ENCODE measurements at places on chromosomes 6 and 20.

GRCh38 chr6:106069478-106069877, 16.7 kb upstream of the PRDM1 start:
- DNase-seq = no peak

DNA sequence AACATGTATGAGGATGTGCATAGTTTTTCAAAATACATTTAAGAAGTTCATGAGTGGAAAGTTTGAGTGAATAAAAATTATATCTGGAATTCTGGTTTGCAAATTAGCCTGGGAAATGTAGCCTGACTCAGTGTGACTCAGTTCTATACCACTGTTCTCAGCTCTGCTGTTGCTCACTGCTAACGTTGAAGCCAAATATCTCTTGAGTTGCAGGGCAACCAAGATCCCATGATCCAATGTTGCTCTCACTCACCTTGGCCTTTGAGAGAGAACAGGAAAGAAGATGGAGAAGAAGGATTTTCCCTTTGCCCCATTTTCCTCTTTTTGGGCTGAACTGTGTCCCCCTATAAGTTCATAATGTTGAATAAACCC, 28.9 kb downstream of the PSMB9 start:
- no peak for DNase-seq

GRCh38 chr6:101001012-101001411, 119.9 kb upstream of the ASCC3 start:
- no peak for DNase-seq

DNA sequence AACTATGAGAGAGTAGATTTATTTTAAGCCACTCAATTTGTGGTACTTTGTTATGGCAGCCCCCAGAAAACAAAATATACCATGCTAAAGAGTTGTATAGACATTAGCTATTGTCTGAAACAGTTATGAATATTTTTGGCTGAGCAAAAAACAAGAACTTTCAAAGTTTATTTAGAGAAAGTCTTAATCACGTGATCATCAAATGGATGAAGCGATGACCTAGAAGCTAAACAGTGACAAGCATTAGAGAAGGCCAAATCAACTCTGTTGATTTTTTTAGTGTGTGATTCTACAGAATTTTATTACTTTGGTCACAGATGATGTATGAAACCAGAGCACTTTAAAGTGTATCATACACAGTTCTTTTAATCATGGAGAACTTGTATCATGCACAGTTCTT, 1247.9 kb upstream of the MAP3K7 start:
- no peak for DNase-seq

DNA sequence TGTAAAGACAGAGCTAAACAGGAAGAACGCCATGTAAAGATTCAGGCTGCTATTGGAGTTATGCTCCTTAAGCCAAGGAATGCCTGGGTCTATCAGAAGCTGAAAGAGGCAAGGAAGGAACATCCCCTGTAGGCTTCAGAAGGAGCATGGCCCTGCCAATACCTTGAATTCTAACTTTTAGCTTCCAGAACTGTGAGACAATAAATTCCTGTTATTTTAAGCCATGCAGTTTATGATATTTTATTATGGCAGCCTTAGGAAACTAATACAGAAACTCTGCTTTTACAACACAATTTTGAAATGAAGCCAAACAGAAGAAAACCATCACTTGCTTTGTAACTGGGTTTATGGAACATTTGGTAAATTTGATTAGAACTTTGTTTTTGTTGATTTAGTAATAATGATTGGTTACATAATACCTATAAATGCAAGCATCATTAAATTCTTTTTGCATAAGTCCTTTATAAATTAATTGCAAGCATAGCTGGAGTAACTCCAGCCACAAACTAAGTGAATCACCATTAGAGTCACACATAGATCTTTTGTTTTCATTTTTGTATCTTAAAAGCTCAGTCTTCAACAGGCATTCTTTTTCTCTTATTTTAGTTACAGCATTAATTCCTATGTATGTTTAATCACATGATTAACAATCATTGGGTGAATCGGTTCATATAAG, 33.5 kb upstream of the TSPYL1 start:
- no peak for DNase-seq

DNA sequence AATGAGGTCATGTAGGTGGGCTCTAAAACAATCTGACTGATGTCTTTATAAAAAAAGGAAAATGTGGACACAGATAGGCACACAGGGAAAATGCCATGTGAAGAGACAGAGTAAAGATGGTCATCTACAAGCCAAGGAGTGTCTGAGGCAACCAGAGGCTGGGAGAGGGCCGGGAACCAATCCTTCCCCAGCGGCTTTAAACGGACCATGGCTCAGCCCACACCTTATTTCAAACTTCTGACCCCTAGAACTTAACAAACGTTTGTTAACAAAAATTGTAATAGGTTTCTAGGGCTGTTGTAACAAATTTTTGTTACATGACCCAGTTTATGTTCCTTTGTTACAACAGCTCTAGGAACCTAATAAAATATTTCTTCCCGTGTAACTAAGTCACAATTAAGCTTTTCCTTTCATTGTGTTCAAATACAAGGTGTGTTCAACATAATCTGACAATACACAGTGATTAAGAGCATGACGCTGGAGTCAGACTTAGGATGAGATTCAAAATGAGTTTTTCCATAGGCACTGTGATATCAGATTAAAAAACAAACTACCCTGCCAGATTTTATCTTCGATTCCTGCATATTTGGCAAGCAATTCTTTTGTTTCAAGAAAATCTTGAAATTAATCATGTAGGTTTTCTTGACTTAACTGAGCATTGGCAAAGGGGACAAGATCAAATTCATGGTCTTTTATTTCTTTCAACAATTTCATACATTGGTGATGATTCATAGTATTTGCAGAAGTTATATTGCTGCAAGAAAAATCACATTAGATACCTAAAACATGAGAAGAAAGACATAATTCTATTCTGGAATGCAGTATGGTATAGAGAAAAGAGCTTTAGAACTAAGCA, 169.5 kb upstream of the RIPOR2 start:
- no peak for DNase-seq

GRCh38 chr20:62430311-62430853, 3.0 kb upstream of the RBBP8NL start:
- no peak for DNase-seq

DNA sequence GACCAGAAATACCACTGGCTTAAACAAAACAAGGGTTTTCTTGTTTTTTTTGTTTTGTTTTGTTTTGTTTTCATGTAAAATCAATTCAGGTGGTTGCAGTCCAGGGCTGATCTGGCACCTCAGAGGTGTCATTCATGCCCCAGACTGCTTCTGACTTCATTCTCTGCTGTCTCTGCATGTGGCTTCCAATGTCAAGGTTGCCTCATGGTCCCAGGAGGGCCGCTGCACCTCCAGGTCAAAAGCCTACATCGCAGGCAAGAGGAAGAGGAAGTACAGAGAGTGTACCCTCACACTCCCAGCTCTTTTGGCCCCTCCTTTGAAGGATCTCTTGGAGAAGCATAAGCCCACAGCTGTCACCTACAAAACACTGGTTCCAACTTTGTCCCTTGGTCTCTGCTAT, 1.4 kb upstream of the BTN3A1 start:
- DNase-seq = no peak

- no peak for DNase-seq
Observed at GRCh38 chr6:167552258-167552630, 227.4 kb downstream of the TTLL2 start.

DNA sequence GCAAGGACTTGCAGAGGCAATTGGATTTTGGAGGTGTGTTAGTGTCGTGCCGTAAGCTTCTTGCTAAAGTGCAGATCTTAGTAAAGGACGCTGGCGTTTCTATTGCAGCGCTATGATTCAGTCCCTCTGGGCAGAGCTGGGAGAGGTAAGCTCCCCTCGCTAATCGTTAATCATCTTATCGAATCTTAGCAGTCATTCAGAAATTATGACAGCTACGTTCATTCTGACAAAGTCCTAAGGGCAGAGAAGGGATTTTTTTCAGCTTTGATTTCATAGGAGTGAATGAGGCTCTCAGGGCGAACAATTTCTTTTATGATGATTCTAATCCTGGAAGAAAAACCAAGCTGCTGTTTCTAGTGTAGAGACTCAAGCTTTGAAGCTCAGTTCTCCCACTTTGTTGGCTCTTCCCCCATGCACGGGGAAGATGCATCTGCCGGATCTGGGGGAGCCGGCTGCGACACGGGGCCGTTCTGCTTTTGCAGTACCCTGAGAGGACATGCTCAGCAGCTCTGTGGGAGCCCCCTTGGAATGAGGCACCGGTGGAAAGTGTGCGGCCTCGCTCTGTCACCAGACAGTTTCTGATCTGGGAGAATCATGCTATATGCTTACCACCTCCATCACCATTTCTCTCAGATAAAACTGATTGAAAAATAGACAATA, 79.1 kb upstream of the SLC22A23 start:
- no peak for DNase-seq

DNA sequence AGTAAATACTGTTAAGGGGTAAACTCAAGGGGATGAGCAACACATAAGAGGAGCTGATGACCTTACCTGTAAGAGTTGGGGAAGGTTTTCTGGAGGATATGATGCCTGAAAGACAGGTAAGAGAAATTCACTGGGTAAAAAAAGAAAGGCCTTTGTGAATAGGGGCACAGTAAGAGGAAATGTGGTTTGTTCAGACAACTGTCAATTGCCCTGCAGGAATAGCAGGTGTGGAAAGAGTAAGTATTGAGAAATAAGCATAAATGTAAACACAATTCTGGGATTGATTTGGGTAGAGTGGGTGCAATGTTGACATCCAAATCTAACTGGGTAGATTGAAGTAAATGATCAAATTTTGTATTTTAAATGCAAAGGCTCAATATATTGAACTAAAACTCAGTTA, 670.0 kb downstream of the DHX35 start:
- no peak for DNase-seq

DNA sequence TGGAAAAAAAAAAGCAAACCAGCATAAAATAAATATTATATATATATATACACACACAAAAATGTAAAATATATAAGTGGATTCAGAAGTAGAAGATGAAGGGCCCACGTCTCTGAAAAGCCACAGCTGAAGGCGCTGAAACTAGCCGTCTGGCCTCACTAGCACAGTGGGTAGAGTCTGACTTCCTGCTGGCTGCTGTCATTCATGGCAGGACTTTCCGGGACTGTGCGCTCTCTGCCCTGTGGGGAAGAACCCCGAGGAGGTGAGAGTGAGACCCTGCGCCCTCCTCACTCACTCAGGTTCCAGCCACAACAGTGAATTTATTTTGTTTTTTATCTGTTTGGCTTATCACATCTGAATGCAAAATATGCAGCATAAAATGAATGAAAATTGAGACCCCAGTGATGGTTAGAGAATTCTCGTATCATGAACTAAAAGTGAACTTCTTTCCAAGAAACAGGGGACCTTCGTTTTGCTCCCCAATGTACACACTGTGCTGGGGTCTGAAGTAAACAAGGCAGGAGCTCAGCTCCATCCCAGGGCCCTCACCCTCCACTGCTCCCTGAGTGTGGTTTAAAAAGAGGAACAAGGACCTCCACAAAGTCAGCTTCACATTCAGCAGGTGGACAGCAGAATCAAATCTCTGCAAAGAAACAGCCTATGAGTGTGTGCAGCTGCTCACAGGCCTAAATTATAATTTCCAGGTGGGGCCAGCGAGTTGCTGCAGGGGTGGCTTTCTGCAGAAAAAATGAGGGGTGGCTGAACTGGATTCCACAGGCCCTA, 1.3 kb upstream of the RAMACL start:
- no peak for DNase-seq

- DNase-seq = no peak
Observed at GRCh38 chr6:4804095-4804494, 27.9 kb downstream of the CDYL start.

DNA sequence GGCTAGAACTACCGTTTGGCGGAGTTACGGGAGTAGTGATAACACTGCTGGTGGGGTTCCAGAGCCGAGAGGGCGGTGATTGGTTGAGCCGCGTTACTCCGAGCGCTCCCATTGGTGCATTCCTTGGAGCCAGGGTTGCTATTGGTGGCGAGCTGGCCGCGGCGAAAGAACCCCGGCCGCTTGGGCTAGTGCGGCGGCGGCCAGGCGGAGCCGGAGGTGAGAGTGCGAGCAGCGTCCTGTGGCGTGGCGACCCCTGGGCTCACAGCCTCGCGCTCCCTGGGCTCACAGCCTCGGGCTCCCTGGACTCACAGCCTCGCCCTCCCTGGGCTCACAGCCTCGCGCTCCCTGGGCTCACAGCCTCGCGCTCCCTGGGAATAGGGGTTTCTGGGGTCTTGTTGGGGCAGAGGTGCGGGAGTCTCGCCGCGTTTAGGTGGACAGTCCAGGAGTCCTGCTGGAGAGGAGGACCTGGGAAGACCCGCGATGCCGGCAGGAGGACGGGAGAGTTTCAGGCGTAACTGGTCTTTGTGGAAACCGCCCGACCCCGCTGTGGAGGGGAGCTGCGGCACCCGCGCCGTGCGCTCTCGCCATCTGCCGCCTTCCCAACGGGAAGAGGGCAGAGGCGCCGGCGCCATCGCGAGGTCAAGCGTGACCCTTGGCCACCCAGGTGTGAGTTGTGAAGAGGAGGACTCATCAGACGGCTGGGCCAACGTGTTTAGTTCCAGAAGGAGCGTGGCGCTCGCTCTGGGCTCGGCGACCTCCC, 12.2 kb downstream of the PRDM13 start:
- DNase-seq = no peak

DNA sequence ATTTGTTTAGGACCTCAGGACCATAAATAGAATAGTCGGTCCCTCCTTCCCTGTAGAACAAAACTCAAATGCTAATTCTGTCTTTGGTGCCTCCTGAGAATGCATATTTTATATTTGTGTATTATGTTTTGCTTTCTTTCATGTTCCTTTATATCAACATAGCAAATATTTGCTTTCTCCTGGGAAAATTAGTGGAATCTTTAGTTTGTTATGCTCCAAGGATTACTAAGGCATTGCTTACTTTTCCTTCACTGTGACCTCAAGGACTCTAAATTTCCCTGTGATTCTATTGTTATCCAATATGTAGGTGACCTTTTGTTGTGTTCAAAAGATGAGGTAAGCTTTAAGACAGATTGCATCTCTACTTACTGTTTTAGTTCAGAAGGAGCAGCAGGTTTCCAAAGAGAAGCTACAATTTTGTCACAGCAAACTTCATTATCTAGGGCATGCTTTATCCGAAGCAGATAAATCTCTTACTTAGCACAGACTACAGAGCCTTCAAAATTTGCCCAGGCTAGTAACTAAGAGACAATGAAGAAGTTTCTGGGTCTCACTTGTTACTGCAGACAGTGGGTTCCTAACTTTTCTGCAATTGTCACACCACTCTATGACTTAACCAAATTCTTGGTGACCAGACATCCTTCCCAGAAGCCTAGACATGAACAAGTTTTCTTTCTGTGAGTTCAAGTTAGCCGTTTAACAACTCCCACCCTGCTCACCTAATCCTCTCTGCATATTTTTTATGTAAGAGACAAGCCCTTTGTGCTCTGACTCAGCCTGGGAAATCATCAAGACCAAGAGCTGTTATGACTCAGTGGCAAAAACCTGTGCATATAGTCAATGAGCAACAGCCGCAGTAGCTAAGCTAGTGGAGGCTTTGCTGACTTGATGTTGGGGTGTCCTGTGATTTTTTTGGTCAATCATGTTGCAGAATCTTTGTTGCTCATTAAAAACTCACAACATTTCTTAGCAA, 378.8 kb downstream of the QKI start:
- DNase-seq = no peak

DNA sequence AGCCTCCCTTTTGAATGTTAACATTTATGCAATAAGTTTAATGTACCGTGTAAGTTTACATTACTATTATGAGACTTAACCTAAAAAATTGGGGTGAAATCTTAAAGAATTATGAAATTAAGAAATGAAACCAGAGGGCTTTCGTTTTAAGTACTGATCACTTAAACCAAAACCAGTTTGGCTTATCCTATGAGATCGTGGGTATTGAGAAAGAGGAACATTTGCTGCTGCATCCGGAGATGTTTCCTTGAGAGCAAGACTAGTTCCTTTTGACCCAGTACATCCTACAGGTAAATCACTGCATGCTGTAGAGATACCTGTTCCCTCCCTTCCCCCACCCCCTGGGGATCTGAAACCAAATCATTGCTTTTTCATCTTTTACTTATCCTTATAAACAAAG, 201.3 kb downstream of the ESR1 start:
- no peak for DNase-seq
